ENCODE measurements at places on chromosomes 4 and X.

- no peak for DNase-seq
Observed at GRCh38 chrX:46627711-46628419, 54.3 kb downstream of the CHST7 start.

DNA sequence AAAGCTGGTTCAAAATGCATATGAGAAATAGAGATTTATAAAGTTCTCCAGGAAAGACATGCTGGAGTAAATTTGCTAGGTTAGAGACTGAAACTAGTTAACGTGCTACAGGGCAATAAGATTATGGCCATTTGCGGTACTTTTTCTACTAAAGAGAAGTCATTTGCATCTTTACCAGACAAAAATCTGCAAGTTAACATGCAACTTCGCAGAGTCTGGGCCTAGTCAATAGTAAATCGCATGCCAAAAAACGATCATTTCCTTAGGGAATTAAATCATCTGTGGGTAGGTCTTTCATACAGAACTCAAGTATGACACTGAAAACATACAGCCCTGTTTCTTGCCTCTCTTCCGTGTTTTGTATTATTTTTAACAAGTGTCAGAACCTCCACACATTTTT, 32.8 kb upstream of the REST start:
- DNase-seq = no peak

- no peak for DNase-seq
Observed at GRCh38 chr4:136246876-136247275, 1285.4 kb downstream of the PCDH18 start.

DNA sequence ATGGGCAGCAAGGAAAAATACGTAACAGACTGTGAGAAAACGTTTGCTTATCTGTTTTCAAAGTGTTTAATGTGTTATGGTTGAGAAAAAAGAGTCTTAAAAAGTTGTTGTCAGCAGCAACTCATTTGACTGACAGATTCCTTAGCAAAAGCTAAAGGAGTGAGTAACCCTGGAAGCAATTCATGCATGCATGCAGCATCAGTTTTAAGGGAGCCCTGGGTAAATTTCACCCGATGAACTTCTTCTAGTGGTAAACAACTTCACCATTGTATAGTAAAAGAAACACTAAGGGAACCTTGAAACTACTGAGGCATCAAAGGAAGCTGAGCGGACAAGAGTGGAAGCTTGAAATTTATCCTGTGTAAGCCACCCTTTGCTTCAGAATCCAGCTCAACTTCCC, 583.2 kb upstream of the INTU start:
- no peak for DNase-seq

GRCh38 chr4:186342582-186342981, 76.6 kb downstream of the F11 start:
- DNase-seq = no peak

DNA sequence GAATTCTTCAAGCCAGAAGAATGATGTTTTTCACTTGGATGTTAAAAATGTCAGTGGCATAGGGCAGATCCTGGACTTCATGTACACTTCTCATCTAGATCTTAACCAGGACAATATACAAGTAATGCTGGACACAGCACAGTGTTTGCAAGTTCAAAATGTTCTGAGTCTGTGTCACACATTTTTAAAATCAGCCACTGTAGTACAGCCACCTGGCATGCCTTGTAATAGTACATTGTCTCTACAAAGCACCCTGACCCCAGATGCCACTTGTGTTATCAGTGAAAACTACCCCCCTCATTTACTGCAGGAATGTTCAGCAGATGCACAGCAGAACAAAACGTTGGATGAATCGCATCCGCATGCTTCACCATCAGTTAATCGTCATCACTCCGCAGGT, 11.9 kb downstream of the ZBTB49 start:
- no peak for DNase-seq

GRCh38 chr4:158428242-158428641, 93.4 kb upstream of the RXFP1 start:
- DNase-seq = no peak

GRCh38 chr4:105113800-105114199, 32.9 kb upstream of the TET2 start:
- no peak for DNase-seq

DNA sequence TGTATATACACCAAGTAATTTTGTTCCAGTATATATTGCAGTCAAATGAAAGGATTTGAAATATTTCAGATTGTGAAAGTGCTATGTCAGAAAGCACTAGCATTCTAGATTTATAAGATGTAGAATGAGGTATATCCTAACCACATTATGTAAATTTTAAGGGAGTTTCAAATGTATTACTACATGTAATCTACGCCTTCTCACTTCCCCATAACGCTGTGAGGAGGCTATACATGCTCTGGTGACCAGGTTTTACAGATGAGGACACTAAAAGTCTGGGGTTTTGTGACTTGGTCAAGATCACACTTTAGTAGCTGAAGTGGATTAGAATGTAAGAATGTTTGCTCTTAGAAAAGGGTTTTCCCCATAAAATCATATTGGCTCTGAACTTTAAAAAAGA, 8.1 kb downstream of the ENPEP start:
- no peak for DNase-seq

GRCh38 chr4:129532573-129532972, 436.6 kb downstream of the C4orf33 start:
- DNase-seq = no peak

DNA sequence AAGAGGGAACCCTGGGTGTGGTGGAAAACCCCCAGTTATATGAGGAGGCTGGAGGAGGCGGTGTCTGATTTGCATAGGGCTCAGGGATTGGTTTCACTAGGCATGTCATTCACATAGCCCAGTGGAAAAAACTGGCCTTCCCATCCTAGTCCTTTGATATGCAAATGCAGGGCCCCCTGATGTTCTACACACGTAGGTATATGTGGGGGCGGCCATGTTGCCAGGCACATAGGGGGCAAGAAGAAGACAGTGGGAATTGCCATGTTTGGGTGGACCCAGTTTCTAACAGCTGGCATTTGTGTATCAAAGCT, 34.0 kb upstream of the ENPP6 start:
- no peak for DNase-seq

All from stimulated activated CD8-positive, alpha-beta memory T cell treated with anti-CD3 and anti-CD28 coated beads, Interleukin-4, amount 100 ng/mL, for 4 hours (primary cell).